Naive B cell (primary cell): ENCODE measurements at places on chromosomes 12 and 14. TPM values are rescaled to one million over a fixed set of nuclear protein-coding genes. Genes with fewer than 3 reads are reported as not detected.

The IL23A gene
- polyA plus RNA-seq: 14.6 TPM

The ANG gene
- not detected for polyA plus RNA-seq

The CAPZA3 gene
- not detected for polyA plus RNA-seq

The FSCB gene
- polyA plus RNA-seq: not detected

The NR1H4 gene
- not detected for polyA plus RNA-seq

The CRACR2A gene
- polyA plus RNA-seq: 12.4 TPM

DNA sequence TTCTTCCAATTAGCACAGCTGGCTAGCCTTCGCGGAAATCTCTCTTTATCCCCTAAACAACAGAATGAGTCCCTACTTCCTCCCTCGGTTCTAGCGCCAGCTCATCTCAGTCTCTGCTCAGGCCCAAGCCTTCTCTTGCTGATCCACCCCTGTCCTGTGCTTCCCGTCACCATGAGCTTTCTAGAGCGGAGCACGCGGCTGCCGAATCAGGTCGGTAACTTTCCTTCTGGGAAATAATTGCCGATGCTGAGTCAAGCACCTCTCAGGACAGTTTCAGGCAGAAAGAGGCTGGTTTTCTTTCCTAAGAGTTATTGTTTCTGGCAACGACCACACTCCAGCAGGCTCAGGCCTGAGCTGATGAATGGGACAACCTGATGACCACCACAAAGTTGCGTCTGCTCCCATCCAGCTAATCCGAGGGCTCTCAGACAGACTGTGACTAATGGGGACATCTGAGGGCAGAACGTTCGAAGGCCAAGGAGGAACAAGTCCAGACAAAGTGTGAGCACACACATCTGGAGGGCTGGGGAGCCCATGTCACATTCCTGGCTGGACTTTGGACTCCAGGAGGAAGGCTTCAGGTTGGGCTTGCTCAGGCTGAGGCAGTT, 13.6 kb upstream of the GPR68 start:
- no peak overlapping the region for H3K27ac ChIP-seq
- no peaks in the 10 kb centered on the region for H3K36me3 ChIP-seq
- no peak overlapping the region for H3K4me3 ChIP-seq
- peaks cover 20% of the 10 kb centered on the region for H3K4me1 ChIP-seq
- no peaks in the 10 kb centered on the region for H3K27me3 ChIP-seq
- no peak for DNase-seq

GRCh38 chr14:98018628-98019027, 1221.4 kb downstream of the VRK1 start:
- no peak overlapping the region for H3K27ac ChIP-seq
- no peaks in the 10 kb centered on the region for H3K4me1 ChIP-seq
- no peaks in the 10 kb centered on the region for H3K27me3 ChIP-seq
- H3K36me3 ChIP-seq: no peaks in the 10 kb centered on the region

GRCh38 chr12:114955414-114956014, 271.5 kb upstream of the TBX3 start:
- no peaks in the 10 kb centered on the region for H3K4me1 ChIP-seq
- no peaks in the 10 kb centered on the region for H3K27me3 ChIP-seq
- H3K4me3 ChIP-seq: no peak overlapping the region
- DNase-seq: no peak
- H3K27ac ChIP-seq: no peak overlapping the region

DNA sequence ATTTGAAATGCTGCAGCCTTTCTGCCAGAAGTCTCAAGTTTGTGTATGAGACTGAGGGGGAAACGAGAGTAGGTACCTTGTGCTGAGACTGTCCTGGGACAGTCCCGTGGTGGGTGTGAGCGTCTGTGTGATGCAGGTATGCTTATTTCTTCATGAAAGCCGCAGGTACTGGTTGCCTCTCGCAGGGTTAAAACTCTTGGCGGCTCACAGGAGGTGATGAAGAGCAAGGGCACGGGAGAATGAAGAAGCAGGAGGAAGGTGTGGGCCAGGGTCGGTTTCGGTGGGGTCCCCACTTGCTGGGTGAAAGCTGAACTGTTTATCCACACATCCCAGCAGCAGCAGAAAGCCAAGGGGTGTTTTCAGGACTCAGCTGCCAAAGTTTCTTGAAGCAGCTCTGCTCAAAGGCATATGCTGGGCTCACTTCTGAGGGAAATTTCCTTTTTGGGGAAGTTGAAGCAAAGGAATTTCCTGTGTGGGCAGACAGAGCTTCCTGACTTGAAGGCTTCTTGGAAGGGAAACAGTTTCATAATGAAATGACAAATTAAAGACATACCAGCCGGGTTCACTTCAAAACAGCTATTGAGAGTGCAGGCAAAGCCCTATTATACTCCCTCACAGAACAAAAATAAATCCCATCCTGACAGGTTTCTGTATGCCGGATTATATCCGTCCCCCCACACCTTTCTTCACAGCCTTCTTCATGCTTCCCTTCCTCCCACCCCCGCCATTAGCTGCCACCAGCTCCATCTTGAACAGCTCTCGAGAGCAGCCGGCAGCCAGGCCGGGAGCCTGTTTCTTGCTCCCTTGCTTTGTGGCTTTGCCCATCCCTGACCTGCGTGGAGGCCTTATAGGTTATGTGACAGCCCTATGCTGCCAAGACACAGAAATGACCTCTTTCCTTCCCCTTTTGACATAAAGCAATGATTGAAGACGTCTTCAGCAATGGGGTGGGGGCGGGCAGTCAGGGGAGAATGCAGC, 116.6 kb downstream of the ETV6 start:
- H3K27ac ChIP-seq: peak overlapping the region; percentile 97
- no peaks in the 10 kb centered on the region for H3K36me3 ChIP-seq
- DNase-seq: peak; percentile 83

- no peak for DNase-seq
- H3K4me1 ChIP-seq: peaks cover 6% of the 10 kb centered on the region
- no peaks in the 10 kb centered on the region for H3K36me3 ChIP-seq
- H3K4me3 ChIP-seq: no peak overlapping the region
- H3K27ac ChIP-seq: no peak overlapping the region
Observed at GRCh38 chr14:64639340-64639821, 64.8 kb upstream of the PLEKHG3 start.
